PC-9 (cell line): ENCODE measurements at places on chromosomes 2 and 18.

DNA sequence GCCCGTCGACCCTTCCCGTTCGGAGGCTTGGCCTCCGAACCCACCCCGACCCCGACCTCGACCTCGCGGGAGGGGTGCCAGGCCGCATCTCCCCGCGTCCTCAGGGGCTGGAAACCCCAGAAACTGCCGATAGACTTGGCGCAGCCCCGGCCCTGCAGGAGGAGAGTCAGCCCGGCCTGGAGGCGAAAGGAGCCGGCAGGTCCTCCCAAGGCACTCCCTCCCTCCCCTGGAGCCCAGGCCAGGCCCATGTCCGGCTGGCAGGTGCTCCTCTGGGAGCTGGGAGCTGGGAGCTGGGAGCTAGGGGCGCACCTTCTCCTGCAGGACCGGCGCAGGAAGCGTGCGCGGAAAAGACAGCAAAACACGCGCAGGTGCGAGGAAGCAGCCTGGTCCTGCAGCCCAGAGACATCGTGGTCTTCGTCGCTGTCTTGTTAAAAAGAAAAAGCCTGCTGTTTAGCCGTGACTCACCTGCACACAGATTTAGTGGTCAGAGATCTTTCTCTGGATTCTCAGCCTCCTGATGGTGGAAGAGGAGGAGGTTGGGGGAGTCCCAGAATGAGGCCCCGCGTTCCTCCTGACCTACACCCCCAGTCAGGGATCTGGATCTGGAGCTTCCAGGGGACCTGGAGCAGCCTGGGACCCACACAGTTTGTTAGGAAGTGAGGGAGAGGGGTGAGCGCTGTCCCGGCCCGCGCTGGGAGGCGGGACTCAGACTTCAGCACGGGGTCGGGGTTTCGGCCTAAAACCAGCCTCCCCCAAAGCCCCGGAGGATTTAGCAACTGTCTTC is 660 bp upstream of the MBP start:
- peak; percentile 49 for DNase-seq

- DNase-seq, result no peak
Observed at GRCh38 chr18:43777636-43778304, 500.5 kb upstream of the SYT4 start.

- DNase-seq, result no peak
Observed at GRCh38 chr2:135349941-135350340, 181.1 kb downstream of the ZRANB3 start.

DNA sequence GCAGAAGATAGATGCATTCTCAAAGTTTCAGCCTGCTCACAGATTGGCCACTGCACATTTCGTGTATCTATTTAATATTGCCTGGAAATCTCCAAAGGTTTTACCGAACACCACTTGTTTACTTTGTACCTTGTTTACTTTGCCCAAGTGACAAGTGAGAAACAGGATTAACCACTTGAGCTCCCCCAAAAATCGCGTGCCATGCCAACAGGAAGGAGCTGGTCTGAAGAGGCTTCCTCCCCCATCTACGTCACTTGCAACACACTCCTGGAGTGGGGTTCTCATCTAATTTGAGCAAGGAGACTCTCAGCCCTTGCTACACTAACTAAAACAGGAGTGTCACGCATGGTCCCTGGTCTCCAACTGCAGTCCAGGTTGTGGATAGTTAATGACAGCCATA is 212.5 kb upstream of the TMEM200C start:
- no peak for DNase-seq
